A673 (cell line): ENCODE measurements at places on chromosomes 7 and 10.

GRCh38 chr10:120012131-120012400 lies 119.5 kb downstream of the SEC23IP start:
- DNase-seq: no peak

- DNase-seq: no peak
These were observed 823.1 kb downstream of the CCSER2 start for GRCh38 chr10:85151506-85151905.

GRCh38 chr10:89655722-89656121 lies 10.7 kb upstream of the PANK1 start:
- DNase-seq: no peak

DNA sequence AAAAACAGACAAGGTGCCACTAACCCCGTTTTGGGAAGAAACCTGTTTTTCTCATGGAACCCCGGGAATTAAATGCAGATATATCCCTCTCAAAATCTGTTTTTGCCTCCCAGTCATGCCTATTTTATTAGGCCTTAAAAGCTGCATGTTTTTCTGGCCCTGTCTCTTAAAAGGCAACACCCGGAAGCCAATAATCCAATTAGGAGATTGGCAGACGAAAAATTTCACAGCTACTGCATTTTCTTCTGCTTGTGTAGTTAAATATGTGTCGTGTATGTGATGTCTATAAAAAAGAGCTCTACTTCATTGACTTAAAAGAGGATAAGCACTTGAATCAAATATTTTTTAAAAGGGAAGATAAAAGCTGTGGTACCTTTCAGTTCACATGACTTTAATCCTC lies 31.9 kb upstream of the OPTN start:
- DNase-seq: peak; percentile 88

DNA sequence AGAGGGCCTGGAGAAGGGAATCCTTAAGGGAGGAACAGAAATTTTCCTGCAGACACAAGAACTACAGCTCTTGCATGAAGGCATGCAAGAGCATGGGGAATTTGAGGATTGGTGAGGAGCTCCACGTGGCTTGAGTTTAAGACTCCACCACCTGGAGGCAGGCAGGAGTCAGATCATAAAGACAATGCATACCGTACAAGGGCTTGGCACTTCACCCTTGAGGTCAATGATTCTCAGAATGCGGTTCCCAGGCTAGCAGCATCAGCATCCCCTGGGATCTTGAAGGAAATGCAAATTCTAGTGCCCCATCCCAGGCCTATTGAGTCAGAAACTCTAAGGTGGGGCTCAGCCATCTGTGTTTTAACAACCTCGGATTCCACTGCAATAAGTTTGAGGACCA lies 143.8 kb downstream of the C7orf25 start:
- no peak for DNase-seq

GRCh38 chr7:50212016-50212325 lies 92.5 kb upstream of the IKZF1 start:
- no peak for DNase-seq
